ENCODE measurements at places on chromosomes 2 and 18.

DNA sequence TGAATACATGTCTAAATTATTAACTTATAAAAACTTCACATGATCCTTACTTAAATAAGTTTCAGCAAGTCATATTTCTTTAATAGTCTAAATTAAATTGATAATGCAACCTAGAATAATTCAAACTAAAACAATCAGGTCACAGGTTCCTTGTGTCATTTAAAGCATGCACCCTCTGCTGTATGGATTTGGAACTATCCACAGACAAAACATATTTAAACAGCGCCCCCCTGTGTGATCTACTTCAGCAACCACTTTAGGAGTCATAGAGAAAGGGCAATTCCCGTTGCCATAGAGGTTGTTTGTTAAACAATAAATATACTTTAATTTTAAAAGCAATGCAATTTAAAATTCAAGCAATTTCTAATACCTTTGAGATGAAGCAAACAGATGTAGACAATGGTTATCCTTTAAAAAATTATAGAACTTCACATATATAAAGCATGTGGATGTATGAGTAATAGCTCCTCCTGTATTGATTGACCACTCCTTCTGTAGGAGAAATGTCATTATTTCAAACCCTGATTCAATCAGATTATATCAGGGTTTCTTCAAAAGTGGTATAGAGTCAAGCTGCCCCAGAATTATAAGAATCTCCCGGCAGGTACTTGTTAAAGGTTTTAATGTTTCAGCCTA lies 21.2 kb downstream of the GRB14 start:
- no peak for DNase-seq

DNA sequence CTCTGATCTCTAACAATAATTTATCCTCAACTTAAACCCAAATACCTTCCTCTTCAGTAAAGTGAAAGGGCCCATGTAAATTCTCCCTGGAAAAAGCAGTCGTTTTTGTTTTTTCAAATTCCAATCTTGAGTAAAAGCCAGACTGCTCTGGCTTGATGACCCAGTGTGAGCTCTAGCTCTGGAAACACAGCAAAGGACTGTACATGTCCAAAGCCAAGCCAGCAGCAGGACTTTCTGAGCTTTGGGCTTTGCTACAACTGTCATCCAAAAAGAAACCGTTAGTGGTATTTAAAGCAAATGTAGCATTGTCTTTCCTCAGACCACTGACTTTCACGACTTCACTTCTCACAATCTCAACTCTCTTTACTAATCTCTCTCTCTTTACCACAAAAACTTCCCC lies 25.4 kb downstream of the SH3YL1 start:
- no peak for DNase-seq

GRCh38 chr2:240109386-240109785 lies 26.7 kb downstream of the COPS9 start:
- DNase-seq = no peak

GRCh38 chr2:174615871-174616436 lies 18.4 kb upstream of the WIPF1 start:
- no peak for DNase-seq

- no peak for DNase-seq
Measured at GRCh38 chr18:58592223-58593214, 36.4 kb downstream of the ALPK2 start.

- DNase-seq = no peak
Measured at GRCh38 chr2:18545384-18545783, 15.1 kb downstream of the RDH14 start.

- DNase-seq = no peak
Measured at GRCh38 chr2:165410276-165410675, 59.2 kb upstream of the CSRNP3 start.

DNA sequence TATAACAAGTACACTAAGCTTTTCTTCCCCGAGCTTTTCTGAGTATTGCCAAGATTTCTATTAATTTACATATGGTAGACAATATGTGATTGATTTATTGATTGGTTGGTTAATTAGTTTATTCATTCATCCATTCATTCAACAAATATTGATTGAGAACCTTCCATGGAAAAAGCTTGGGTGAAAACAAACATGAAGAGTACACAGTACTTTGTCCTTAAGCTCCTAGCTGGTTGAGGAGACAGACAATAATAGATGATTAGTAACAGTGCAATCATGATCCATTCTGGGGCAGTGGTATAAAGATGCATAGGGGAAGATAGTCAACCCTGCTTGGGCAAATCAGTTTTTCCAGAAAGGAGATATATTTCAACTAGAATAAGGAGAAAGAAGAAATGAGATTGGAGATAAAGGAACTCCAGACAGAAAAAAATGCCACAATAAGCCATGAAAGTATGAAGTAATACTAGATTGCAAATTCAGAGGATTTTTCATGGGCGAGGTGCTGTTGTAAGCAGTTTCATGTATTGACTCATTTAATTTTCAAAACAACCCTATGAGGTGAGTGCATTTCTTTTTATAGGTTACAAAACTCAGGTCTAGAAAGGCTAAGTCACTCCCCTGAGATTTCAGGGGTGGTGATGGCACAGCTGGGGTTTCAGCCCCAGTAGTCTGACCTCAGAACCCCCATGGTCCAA lies 129.5 kb downstream of the RND3 start:
- DNase-seq = peak; percentile 26

DNA sequence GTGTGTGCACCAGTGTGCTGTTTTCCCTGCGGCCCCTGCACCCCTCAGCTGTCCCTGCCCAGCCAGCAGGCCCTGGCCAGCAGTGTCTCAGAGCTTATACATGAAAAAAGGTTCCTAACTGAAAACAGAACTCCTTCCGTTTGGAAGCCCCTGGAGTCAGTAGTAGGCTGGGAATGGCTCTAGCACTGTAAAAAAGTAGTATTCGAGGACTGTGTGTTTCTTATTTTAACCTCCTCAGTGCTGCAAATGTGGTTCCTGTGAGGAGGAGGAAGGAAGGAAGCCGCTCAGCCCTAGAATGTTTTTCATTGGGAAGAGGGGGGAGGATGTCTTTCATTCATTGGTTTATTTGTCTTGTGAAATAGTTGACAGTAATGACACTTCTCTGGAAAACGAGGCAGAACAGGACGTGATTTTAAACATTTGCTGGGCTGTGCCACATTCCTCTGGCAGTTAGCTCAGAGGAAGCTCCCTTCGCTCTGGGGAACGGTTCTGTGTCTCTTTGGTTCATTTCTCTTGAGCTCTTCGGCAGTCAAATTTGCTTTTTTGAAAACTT lies 103.5 kb downstream of the SPTBN1 start:
- DNase-seq = no peak

- DNase-seq = no peak
Measured at GRCh38 chr2:240400371-240401161, 34.9 kb upstream of the GPC1 start.

DNA sequence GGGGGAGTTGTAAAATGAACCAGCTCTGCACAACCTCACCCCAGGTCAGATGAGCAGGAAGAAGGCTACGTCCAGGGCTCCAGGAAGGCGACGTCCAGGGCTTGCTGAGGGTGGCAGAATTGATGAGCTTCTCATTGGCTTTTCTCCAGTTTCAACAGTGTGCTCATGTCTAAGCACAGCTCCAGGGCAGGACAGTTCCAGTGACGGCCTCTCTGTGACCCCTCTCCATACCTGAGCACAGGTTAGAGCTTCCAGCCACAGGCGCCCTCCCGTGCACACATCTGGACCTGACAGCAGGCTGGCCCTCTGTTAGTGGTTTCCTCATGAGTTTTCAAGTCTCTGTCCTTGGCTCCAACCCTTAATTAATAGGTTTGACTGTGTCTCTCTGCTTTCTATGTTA lies 327.6 kb downstream of the ZNF516 start:
- DNase-seq = no peak

- DNase-seq = no peak
Measured at GRCh38 chr2:240990726-240991377, 7.6 kb upstream of the SNED1 start.

DNA sequence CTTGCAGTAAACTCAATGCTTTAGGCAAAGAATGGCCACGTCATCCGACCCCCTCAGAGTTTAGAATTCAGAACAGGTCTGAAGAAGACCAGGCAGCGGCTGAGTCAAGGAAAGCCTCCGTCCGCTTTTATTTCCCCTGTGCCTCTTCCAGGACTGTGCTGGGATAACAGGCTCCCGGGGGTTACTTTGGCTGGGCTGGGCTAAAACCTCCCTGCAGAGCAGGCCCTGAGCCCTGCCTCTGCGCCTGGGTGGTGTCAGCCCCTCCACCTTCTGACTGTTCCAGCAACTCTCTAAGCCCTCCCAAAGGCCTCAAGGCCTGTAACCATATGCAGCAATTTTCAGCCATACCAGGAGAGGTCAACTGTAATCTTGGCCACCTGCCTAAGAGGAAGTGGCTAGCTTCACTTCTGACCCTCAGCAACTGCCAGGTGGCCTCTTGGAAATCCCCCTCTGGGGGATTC lies 166.5 kb downstream of the RPIA start:
- no peak for DNase-seq

GRCh38 chr2:240579071-240579762 lies 7.3 kb upstream of the CAPN10 start:
- no peak for DNase-seq

GRCh38 chr2:226023383-226023782 lies 623.9 kb downstream of the NYAP2 start:
- DNase-seq = no peak

DNA sequence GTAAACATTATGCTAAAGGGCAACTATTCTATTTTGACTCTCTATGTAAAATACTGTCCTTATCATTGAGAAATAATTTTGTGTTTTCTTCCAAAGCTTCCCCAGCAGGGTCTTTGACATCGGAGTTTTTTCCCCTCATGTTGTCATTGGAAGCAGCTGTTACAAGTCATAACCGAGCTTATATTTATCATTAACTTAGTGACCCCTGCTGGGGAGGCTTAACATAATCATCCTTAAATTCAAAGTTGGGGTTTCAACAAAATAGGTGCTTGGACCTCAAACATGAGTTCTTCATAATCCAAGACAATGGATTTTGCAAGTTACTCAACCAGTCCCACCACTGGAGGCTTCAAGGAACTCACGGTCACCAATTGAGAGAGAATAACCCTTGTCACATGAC lies 330.9 kb downstream of the DCC start:
- DNase-seq = no peak

GRCh38 chr2:30260941-30261340 lies 29.6 kb downstream of the LBH start:
- no peak for DNase-seq

GRCh38 chr2:68827666-68828065 lies 43.5 kb downstream of the BMP10 start:
- DNase-seq = no peak

DNA sequence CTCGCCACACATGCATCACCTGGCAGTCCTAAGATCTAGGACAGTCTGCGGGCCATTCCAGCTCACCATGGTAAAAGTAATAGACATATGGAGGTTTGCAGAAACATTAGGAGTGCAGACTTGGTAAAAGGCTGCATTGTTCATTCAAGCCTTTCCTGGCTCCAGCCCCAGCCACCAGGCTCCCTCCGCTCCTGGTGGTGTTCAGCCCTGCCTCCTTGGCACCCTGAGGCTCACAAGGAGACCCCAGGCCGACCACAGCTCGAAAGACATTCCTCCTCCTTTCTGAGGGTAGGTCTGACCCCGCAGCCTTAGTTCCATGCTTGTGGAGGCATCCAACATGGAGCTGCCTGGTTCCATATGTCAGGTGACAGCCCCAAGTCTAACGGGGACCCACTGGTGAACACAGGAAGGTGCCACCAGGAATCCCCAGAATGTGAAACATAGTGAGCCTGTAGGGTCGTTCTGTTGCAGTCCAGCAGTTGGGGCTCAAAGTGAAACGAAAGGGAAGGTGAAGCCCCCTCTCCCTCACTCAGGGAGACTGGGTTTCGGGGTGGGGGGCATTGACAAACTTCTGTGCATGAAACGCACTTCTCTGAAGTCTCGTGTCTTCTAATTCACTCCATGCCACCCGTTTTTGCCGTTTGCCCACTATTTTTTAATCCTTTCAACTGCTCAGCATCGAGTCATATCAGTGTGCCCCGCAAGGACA lies 5.0 kb upstream of the SP100 start:
- DNase-seq = no peak

GRCh38 chr18:62023536-62023935 lies 130.7 kb upstream of the RNF152 start:
- no peak for DNase-seq

DNA sequence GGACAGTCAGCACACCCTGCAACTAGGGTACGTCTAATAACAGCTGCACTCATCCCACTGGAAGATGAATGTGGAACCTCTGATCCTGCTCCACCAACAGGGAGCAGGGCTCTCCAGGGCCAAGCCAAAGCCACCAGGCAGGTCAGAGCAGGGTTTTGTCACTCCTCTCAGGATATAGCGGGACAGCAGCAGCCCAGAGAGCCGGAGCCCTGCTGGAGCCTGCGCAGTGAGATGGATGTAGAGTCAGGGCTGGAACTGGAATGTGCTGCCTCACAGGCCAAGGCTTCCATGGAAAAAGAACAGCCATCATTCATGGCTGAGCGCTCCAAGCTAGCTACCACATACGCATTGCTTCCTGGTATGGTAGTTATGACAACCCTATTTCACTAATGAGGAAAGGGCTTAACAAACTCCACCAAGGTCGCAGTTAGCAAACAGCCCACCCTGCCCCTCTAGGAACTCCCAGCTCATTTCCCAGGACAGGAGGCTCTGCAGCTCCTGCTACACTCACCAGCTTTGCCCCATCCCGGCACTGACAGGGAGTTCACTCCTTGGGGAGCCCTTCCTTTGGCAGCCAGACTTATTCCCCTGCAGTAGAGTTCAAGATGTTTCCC lies 85.2 kb downstream of the HS1BP3 start:
- DNase-seq = no peak

GRCh38 chr18:50606609-50607008 lies 46.7 kb downstream of the MAPK4 start:
- DNase-seq = no peak

DNA sequence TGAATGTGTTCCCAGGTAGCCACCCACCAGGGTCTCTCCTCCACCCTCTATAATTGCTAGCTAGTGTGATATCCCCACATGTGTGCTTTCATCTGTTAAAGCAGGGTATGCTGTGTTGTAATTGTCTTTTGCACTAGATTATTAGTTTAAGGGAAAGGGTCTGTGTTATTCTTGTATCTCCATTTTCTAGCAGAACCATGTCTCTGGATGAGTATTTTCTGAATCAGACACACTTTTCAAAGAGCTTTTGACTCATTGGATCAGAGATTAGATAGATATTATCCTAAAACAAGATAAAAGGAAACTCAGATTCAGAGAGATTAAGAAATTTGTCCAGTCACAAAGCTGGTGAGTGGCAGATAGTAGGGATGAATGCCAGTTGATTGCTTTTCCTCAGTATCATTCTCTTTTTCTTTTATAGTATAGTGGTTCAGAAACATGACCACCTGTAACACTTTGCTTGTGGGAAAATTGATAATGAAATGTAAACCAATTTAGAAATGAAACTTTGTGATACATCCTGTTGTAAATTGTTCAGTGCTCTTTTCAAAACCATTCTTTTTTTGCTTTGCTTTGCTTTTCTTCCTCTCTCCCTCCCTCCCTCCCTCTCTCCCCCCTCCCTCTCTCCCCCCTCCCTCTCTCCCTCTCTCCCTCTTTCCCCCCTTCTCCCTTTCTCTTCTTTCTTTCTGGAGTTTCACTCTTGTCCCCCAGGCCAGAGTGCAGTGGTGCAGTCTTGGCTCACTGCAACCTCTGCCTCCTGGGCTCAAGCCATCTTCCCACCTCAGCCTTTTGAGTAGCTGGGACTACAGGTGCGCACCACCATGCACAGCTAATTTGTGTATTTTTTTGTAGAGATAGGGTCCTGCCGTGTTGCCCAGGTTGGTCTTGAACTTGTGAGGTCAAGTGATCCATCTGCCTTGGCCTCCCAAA lies 7.4 kb downstream of the MIB1 start:
- no peak for DNase-seq

GRCh38 chr18:12960853-12961397 lies 13.1 kb downstream of the SEH1L start:
- no peak for DNase-seq

GRCh38 chr2:63992061-63992685 lies 27.1 kb downstream of the VPS54 start:
- DNase-seq = no peak
